DMS153 (cell line): ENCODE measurements at places on chromosomes 7 and 10.

- DNase-seq: no peak
These were observed 261.8 kb downstream of the PAXIP1 start for GRCh38 chr7:154741131-154741530.

DNA sequence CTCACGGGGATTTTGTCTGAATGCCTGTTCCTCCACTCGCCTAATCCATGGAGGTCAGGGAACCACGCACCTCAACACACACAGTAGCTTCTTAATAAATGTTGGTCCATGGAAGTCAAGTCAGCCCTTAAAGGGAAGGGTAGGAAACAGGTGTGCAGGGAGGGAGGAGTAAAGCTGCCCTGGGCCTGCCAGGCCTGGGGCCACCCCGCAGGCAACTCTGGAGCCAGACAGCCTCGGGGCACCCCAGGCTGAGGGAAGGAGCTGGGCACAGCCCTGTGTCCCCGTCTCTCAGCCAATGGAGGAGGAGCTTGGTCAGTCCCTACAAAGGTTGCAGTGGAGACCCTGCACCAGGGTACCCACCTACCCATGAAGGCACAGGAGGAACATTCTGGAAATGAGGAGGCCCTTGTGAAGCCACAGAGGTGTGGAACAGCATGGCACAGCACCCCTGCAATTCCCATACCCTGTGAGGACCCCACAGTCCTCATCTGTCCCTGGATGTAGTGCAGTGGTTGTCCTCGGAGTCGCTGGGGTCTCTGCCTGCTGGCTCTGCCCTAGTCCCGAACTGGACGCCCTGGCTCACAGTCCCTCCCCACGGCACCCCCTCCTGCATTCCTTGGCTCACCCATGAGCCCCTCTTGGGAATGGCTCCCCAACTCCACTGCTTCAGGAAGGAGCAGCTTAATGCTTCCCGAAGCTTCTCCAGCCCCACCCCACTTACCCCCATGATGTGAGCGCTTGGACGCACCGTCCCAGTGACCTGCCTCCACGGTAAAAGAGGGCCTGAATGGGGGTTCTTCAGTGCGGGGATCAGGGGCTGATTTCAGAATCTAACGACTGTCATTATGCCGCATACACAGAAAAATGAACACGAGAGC is 79.2 kb upstream of the INSIG1 start:
- no peak for DNase-seq

GRCh38 chr10:62121187-62121530 is 147.5 kb downstream of the RTKN2 start:
- DNase-seq: no peak

GRCh38 chr10:70303730-70304129 is 19.9 kb upstream of the NPFFR1 start:
- DNase-seq: no peak

- no peak for DNase-seq
These were observed 135.7 kb downstream of the OR13A1 start for GRCh38 chr10:45179691-45180090.

DNA sequence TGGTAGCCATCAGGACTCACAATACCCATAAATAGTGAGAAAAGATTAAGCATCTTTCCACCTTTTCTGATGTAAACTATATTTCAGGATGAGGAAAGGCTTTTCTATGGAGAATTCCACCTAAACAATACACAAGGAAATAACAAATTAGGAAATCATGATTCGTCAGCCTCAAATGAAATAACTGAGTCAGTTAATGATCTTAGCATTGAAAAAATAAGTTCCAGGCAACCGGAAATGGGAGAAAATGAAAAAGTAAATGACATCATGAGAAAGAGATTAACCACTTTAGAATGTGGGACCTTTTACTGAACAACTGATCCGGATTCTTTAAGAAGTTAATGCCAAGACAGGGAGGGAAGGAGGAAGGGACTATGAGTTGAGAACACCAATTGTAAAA is 742.3 kb downstream of the TNS3 start:
- DNase-seq: no peak

GRCh38 chr7:76280408-76280807 is 22.1 kb upstream of the HSPB1 start:
- DNase-seq: no peak

GRCh38 chr10:44422570-44423101 is 37.7 kb upstream of the CXCL12 start:
- DNase-seq: no peak

DNA sequence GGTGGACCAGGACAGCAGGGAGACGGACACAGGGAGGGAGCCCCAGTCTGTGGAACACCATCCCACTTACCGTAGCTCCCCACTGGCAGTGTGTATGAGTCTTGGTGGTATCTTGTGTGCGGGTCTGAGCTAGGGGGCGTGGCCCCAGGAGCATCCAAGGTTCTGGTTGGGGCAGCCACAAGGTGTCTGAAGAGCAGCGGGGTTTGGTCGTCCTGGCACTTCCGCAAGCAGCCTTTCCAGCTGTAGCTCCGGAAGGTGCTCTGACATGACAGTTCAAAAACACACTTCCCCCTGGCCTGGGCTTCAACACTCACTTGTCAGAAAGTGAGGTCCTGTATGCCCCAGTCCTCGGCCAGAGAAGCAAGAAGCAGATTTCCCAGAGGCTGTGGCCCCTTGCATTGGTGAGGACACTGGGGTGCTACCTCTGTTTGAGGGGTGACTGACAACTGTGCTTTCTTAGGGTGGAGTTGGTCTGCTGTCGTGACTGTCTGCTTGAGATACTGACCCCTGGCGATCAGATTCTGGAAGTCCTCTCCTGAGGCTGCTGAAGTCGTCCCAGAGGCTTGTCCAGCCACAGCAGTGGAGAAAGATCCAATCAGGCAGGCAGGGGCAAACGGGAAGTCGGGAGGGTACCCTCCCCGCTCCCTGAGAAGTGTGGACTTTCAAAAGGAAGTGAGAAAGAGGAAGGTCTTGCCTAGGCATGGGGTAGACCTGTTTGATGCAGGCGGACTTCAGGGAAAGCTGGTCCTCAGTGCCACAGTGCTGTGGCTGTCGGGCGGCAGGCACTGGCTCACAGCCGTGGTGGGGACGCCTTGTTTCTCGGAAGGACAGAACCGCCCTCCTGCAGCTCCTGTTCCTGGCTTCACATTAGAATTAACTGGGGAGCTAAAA is 51.4 kb upstream of the PFKFB3 start:
- no peak for DNase-seq

DNA sequence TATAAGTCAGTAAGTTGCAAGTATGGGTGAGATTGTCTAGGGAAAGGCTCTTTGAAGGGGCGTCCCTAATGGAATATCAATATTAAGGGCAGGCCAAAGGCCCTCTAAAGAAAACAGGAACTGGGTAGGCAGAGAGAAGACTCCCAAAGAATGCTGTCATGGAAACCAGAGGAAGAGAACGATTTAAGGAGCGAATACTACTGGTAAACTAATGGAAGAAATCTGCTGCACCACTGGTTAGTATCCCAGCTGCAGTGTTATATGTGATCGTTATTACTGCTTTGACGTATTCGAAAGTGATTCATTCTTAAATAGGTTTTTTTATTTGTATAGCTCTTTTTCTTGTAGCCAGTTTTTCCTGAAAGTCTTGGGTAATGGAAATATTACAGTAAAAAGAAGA is 1.3 kb downstream of the CASP2 start:
- DNase-seq: no peak

DNA sequence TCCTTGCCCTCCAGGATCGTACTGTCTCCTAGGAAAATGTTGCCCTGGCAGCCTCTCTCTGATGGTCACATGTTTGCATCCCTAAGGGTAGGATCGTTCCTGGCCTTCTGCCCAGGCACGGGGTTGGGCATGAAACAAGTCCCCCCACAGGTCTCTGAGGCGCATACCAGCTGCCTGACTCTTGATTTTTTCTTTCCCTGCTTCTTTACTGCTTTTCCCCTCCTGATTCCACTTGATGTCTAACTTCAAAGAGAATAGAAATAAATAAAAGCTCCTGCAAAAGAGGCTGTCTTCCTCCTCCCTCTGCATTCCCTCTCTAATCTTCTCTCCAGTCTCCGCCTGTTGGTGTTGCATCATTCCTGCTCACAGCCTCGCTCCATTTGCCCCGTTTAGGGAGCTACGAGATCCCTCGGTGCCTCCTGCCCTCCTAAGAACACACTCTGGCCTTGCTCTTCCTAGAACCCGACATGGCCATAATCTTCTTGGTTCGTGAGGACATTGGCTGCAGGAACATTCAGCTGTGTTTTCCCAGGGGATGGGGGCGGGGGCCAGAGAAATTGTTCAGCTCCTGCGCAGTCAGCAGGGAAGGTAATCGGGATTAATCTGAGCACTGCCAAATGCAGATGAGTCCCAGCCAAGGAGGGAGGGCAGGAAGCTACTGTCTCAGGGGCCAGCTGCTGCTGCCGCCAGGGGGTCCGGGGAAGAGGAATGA is 26.0 kb downstream of the LEP start:
- DNase-seq: no peak

GRCh38 chr10:79260811-79261740 is 86.2 kb upstream of the PPIF start:
- peak; percentile 93 for DNase-seq

DNA sequence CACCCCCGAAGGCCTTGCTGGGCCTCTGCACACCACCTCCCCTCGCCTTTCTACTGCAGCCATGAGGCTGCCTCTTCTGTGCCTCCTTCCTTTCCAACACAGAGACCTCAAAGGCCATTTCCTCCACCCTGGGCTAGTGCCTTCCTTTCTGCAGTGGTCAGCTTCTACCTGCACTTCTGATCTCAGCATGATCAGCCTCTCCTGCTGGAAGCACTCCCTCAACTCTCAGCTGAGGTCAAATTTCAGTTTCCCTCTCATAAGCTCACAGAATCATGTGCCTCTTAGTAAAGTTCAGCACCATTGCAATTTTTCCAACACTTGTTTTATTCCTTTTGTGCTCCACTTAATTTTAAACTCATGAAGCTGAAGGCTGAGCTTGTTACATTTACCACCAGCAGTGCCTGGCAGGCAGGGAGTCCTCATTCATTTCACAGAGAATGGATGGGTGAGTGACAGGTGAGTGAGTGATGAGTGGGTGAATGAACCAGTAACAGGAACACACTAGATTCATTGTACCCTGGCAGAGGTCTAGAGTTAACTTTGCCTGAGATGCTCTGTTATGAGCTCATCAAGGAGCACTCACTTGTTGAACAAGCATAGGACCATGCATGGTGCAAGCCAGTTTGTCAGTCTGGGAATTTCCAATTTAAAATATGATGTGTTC is 124.0 kb upstream of the PRSS58 start:
- DNase-seq: no peak

DNA sequence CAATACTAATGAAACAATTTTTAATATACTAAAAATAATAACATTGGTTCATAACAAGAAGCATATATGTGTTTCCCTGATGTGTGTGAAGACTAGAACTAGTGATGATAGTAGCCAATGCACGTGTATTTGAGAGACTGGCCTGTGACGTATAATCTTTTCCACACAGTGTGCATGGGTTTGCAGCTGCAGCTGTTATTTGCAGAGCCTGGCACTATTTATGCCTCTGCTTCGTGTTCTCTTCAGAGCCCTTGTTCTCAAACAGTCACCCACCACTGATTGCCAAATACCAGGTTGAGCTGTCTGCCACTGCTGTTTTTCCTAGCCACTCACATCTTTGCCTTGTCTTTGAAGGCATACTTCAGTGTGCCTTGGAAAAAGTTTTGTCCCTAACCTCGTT is 531.7 kb downstream of the ETV1 start:
- DNase-seq: no peak

DNA sequence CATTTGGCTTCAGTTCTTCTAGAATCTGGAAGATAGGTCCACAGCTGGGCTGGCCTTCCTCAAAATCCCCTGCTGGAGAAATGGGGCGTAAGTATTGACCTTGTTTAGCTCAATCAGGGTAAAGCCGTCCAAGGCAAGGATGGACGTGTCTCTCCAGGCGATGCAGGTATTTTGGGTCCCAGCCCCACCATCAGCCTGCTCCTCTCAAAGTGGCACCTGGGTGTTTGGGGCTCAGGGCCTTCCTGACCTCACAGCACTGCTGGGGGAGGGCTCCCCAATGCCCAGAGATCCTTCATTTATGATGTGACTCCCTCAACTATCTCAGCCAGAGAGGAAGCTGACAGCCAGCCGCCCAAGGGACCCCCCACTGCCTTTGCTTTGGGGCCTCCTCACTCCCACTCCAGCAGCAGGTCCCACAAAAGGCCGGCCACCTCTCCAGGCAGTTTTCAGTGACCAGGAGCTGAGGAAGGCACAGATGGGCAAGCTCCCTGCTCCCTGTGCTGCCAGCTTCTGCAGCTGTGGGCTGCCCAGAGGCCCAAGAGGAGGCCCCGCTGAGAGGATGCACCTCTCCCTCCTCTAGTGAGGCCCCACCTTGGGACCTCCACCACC is 140.0 kb upstream of the TCERG1L start:
- no peak for DNase-seq

- no peak for DNase-seq
These were observed 4.3 kb downstream of the YWHAG start for GRCh38 chr7:76354516-76354915.

DNA sequence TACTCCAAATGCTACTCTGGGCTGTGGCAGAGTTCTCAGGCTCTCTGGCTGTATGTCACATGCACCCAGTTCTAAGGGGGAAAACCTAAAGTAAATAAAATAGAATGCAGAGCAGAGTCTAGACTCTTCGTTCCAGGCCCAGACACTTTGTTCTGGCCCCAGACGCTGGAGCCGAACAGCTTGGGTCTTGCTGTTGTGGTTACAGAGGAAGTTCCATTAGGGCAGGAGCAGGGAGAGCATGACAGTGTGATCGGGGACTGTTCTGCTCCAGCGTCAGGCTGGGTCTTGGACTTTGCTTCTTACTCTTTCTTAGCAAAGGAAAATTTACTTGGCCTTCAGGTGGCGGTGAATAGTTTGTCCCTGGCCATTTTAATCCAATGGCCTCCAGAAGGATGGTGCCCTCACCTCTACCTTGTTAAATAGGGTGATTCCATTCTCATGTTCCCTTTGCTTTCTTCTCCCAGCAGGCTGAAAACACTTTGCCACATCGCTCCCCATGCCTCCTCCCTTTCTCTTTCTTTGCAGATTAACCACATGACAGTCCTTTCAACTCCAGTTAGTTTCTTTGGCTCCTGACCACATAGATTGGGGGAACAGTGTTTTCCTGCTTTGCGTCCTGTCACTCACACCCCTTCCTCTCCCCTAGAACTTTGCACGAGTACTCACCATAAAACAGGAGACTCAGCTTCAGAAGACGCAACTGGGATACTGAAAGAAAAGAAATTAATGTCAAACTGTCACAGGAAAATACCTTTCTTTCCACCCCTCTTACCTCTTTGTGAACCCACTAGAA is 730.8 kb downstream of the SUGCT start:
- DNase-seq: no peak

DNA sequence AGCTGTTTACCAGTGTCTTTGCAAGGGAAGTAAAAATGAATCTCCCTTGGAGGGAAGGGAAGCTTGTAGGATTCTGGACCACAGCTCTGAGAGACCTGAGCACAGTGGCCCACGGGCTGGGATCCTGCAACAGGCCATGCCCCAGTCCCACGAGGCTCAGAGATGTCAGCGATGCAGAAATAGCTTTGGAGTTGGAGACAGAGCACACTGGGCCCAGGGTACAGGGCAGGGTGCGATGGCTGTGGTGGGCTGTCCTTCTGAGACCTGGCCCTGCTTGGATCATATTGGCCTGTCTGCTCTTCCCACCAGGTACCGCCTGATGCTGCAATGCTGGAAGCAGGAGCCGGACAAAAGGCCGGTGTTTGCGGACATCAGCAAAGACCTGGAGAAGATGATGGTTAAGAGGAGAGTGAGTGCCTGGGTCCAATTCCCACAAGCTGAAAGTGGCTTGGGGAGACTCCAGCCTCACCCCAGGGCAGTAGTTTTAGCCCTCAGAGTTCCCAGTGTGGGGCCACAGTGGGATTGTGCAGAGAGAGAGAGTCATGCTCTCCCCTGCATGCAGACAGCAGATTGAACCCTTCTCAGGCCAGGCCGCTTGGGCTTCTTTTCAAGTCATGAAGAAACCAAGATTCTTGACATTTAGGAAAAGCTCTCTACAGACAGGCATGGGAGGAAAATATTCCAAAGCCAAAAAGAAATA is 13.5 kb upstream of the CSGALNACT2 start:
- DNase-seq: no peak
